ENCODE measurements at places on chromosomes 6 and 20. TPM values are rescaled to one million over a fixed set of nuclear protein-coding genes. Genes with fewer than 3 reads are reported as not detected.

Gene MLN
- not detected for total RNA-seq

Gene ADAM33
- 0.16 TPM for total RNA-seq

Gene BCL2L1
- total RNA-seq: 88.4 TPM

Gene LY6G6D
- total RNA-seq: not detected

Gene DEFB123
- not detected for total RNA-seq

Gene EYS
- not detected for total RNA-seq

Gene SIGLEC1
- not detected for total RNA-seq

Gene HSPA1B
- total RNA-seq: 91.7 TPM

Gene PARD6B
- 0.82 TPM for total RNA-seq

Gene WFDC5
- total RNA-seq: not detected

Gene FBXO30
- 18.9 TPM for total RNA-seq

Gene GPX5
- total RNA-seq: not detected

Gene NCOA3
- total RNA-seq: 15.5 TPM

Gene MAFB
- total RNA-seq: 3.4 TPM

Measured in bladder microvascular endothelial cell (primary cell).